ENCODE measurements at places on chromosomes 2 and 18. TPM values are rescaled to one million over a fixed set of nuclear protein-coding genes. Genes with fewer than 3 reads are reported as not detected.

GRCh38 chr2:127125821-127126220 is 18.9 kb upstream of the BIN1 start:
- no peak overlapping the region for H3K27ac ChIP-seq
- H3K36me3 ChIP-seq: no peaks in the 10 kb centered on the region
- peaks cover 7% of the 10 kb centered on the region for H3K4me1 ChIP-seq
- no peak for DNase-seq

EIF2AK2 gene
- 28.6 TPM for polyA plus RNA-seq

GRCh38 chr2:102294802-102295489 is 16.4 kb upstream of the IL1RL1 start:
- no peak overlapping the region for H3K4me3 ChIP-seq
- H3K4me1 ChIP-seq: no peaks in the 10 kb centered on the region
- no peaks in the 10 kb centered on the region for H3K36me3 ChIP-seq

GRCh38 chr2:196206804-196207203 is 35.4 kb upstream of the STK17B start:
- no peak for DNase-seq
- H3K36me3 ChIP-seq: no peaks in the 10 kb centered on the region
- H3K27me3 ChIP-seq: no peaks in the 10 kb centered on the region
- no peak overlapping the region for H3K27ac ChIP-seq

DSG4 gene
- 0.04 TPM for polyA plus RNA-seq

GRCh38 chr2:25088817-25089516 is 47.1 kb downstream of the EFR3B start:
- H3K4me1 ChIP-seq: no peaks in the 10 kb centered on the region
- H3K27me3 ChIP-seq: no peaks in the 10 kb centered on the region

DNA sequence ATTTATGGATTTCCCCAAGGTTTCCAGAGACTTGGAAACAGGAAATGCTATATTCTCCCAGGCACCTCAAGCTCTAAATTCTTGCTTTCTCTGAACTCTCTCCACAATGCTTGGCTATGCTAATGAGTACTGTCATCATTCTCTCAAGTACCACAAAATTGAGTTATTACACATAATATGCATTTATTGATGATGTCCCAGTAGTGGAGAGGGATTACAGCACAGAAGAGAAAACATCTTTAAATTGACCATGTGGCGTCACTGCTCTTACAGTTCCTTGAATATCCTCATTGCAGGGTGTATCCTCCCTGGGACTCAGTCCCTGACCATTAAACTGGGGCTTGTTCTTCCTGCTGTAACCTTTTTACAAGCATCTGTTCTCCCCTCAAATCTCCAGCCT is 681.1 kb upstream of the FANCL start:
- no peak for DNase-seq
- no peak overlapping the region for H3K27ac ChIP-seq
- H3K4me3 ChIP-seq: no peak overlapping the region
- H3K27me3 ChIP-seq: no peaks in the 10 kb centered on the region

DSG1 gene
- 0.19 TPM for polyA plus RNA-seq

DNA sequence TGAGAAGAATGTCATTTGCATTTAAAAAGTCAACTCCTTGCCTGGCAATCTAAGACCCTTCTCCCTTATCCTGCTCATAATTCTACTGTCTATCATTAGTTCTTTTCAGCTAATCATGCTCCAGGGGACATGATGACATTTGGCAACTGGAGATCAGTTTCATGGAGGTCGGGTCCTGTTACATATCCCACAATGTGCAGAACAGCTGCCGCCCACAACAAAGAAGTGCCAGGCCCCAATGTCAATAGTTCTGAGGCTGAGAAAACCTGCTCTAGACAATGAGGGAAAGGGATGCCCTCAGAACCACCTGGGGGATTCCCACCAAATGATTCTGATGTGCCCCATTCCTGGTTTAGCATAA is 53.4 kb upstream of the IL1RL1 start:
- H3K4me1 ChIP-seq: no peaks in the 10 kb centered on the region
- no peak overlapping the region for H3K27ac ChIP-seq
- no peak overlapping the region for H3K4me3 ChIP-seq
- no peaks in the 10 kb centered on the region for H3K36me3 ChIP-seq
- H3K27me3 ChIP-seq: peaks cover 8% of the 10 kb centered on the region

ASPRV1 gene
- 1.5 TPM for polyA plus RNA-seq

GRCh38 chr2:214242797-214243196 is 168.1 kb upstream of the VWC2L start:
- H3K27me3 ChIP-seq: no peaks in the 10 kb centered on the region
- no peak overlapping the region for H3K4me3 ChIP-seq
- no peaks in the 10 kb centered on the region for H3K36me3 ChIP-seq
- H3K4me1 ChIP-seq: no peaks in the 10 kb centered on the region
- no peak for DNase-seq

ASB18 gene
- polyA plus RNA-seq: 0.03 TPM

LCT gene
- polyA plus RNA-seq: 79.1 TPM

- H3K4me3 ChIP-seq: peak overlapping the region; percentile 82
- no peak for DNase-seq
- peaks cover 32% of the 10 kb centered on the region for H3K4me1 ChIP-seq
- H3K27ac ChIP-seq: peak overlapping the region; percentile 97
These were observed 1.2 kb downstream of the TGOLN2 start for GRCh38 chr2:85326406-85327159.

ASIC4 gene
- polyA plus RNA-seq: 1.1 TPM

- H3K27ac ChIP-seq: no peak overlapping the region
- H3K36me3 ChIP-seq: no peaks in the 10 kb centered on the region
- H3K4me3 ChIP-seq: no peak overlapping the region
- no peaks in the 10 kb centered on the region for H3K27me3 ChIP-seq
These were observed 788.4 kb downstream of the LRRTM4 start for GRCh38 chr2:76733736-76734135.

DNA sequence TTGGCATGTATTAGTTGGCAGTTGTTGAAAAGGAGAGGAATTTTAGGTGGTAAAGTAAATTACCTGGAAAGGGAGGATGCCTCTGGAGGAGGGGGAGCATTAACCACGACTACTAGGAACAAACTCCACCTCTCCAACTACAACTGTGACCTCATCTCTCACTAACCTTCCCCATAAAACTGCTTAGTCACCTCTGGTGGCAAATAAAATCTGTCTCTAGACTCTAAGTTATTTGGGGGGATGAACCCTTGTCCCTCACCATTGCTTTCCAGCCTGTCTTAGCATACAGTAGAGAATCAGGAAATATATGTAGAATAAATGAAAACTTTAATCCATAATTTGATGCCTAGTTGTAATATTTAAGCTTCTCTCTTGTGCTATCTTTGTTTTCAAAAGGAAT is 27.6 kb upstream of the MYO1B start:
- no peak overlapping the region for H3K27ac ChIP-seq

ZNF236 gene
- 7.1 TPM for polyA plus RNA-seq

- H3K27me3 ChIP-seq: no peaks in the 10 kb centered on the region
- H3K4me3 ChIP-seq: peak overlapping the region; percentile 95
- H3K27ac ChIP-seq: peak overlapping the region; percentile 98
- no peaks in the 10 kb centered on the region for H3K4me1 ChIP-seq
These were observed 726 bp upstream of the SS18 start for GRCh38 chr18:26091047-26091630.

- no peak overlapping the region for H3K4me3 ChIP-seq
- H3K27me3 ChIP-seq: no peaks in the 10 kb centered on the region
- no peak overlapping the region for H3K27ac ChIP-seq
These were observed 217.6 kb downstream of the NDUFA10 start for GRCh38 chr2:239807568-239807967.

- no peaks in the 10 kb centered on the region for H3K27me3 ChIP-seq
- no peak overlapping the region for H3K4me3 ChIP-seq
- no peak overlapping the region for H3K27ac ChIP-seq
These were observed 88.3 kb downstream of the COL5A2 start for GRCh38 chr2:189091253-189091652.

BMP10 gene
- polyA plus RNA-seq: not detected

SMAD7 gene
- 59.4 TPM for polyA plus RNA-seq

DNA sequence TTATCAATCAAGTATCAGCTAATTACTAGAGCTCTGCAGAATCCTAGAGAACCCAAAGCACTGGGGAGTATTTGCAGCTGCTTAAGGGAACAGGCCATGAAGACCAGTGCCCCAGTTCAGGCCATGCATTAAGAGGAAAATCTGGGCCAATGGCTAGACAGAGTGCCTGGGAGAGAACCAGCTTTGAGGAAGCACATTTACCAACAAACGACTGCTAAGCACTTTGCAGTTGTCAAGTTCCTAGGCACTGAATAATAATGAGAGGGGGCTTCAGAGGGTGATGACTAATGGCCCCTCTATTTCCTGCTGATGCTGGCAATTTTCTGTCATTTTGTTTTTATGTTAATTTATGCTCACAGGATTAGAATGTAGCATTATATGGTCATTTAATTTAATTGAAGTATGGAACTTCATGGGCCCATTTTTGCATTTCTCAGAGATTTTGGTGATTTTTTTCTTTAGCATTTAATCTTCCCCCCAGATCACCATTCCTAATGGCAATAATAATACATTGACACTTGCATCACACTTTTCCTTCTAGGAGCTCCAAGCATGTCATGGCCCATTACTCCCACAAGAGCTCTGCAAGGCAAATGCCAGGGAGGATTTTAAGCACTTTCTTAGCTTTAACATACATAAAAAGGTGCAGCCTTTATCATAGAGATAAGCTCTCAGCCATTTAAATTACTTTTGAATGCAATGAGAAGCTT is 147.7 kb upstream of the SPATS2L start:
- H3K4me3 ChIP-seq: no peak overlapping the region
- no peaks in the 10 kb centered on the region for H3K27me3 ChIP-seq
- DNase-seq: no peak
- peak overlapping the region; percentile 76 for H3K27ac ChIP-seq
- H3K4me1 ChIP-seq: peaks cover 26% of the 10 kb centered on the region

CXCR1 gene
- 0.01 TPM for polyA plus RNA-seq

FAP gene
- polyA plus RNA-seq: 10.6 TPM

ALPP gene
- polyA plus RNA-seq: 0.06 TPM

DNA sequence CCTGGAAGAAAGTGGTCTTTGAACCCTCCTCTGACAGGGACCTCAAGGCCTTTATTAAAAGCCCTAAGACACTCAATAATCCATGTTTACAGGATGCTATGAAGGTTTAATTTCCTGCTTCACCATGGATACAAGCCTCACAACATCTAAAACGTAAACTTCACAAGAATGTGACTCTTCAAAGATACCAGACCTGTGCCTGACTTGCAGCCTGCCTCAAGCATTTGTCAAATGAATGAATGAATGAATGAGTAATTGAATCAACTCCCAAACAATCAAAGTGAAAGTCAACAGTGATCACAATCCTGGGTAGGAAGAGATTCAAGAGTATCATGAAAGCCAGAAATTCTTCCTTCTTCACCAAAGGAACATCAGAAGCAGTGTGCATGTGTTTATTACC is 30.4 kb downstream of the KLF7 start:
- peaks cover 8% of the 10 kb centered on the region for H3K4me1 ChIP-seq
- no peaks in the 10 kb centered on the region for H3K27me3 ChIP-seq
- no peak overlapping the region for H3K4me3 ChIP-seq
